ENCODE measurements at places on chromosomes 7 and 10. TPM values are rescaled to one million over a fixed set of nuclear protein-coding genes. Genes with fewer than 3 reads are reported as not detected.

Gene HTR5A
- not detected for total RNA-seq

Gene ZNF736
- 20.6 TPM for total RNA-seq

Gene VOPP1
- total RNA-seq = 53.7 TPM

Gene ARL4A
- total RNA-seq = 14.8 TPM

Gene LIPN
- not detected for total RNA-seq

Gene MACROH2A2
- 7.1 TPM for total RNA-seq

Gene HOXA9
- total RNA-seq = not detected

Gene CYP3A5
- not detected for total RNA-seq

Gene IDI2
- total RNA-seq = not detected

Gene PDE6C
- total RNA-seq = not detected

Gene FAM237B
- not detected for total RNA-seq

Gene ITPRID1
- total RNA-seq = not detected

Gene TMEM270
- not detected for total RNA-seq
